ENCODE measurements at places on chromosomes 7 and 10.

GRCh38 chr10:483261-483660, 206.2 kb downstream of the DIP2C start:
- DNase-seq = no peak

GRCh38 chr7:127900732-127901685, 130.2 kb downstream of the LRRC4 start:
- DNase-seq = peak; percentile 26

DNA sequence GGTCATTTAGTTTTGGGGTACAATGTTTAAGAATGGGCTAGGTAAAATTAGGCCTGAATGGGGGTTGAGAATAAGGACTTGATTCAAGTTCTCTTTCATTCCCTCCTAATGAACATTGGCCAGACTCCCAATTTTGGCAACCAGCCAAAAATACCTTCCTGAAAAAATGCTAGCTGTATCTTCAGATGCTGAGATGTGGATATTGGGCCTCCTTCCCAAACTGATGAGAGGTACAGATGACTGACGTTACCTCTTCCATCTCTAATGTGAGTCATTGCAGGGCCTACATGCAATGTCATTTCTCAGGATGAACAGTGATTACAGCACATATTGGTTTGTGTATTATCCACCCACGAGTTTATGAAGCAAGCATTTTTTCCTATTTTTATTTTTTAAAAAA, 151.6 kb downstream of the SND1 start:
- no peak for DNase-seq

DNA sequence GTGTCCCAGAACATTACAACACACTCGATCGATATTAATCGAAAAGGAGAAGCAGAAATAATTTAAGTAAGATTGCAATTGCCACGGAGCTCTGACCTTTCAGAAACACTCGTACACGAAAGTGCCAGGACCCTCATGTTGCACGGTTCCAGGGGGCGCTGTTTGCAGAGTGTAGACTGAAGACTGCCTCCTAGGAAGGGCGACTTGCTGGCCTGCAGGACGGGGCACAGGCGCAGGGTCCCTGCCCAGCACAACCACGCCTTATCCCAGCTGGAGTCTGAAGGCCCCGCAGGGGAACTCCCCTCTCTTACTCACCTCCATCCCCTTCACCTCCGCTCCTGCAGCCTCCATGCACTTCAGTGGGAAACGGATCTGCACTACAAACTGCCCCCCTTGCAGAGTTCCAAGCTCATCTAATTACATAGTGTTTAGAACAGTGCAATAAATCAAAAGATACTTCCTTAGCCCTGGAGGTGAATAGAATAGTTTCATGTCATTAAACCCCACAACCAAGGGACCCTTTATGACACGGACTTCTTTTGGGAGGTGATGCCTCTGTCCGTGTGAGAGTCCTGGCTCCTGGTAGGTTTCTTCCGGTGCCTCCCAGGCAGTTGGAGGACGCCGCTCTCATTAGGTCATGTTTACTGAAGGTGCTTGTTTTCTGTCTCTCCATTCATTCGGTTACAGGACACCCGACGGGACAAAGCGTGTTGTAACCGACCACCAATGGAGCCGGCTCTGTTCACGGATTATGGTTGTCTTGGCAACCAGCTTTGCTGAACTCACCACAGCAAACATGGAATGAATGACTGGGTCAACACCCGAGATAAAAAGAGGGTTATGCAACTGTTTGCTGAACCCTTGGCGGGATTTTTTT, 262.2 kb downstream of the BAMBI start:
- peak; percentile 25 for DNase-seq

DNA sequence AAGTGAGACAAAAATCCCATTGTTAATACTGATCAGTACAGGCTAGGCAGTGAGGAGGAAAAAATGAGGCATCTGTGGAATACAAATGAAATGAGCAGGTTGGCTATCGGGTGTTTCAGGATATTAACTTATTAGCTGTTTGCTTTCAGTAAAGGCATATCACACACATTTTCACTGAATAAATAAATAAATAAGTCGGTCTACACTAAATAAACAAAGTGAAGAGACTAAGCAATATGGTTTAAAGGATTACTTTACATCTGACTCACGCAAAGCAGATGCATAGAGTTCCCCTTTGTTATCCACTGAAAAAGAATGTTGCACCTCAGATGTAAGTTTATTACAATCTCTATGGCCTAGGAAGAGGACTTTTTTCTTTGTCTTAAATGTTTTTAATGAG, 6.3 kb upstream of the SEMA3A start:
- DNase-seq = peak; percentile 46

DNA sequence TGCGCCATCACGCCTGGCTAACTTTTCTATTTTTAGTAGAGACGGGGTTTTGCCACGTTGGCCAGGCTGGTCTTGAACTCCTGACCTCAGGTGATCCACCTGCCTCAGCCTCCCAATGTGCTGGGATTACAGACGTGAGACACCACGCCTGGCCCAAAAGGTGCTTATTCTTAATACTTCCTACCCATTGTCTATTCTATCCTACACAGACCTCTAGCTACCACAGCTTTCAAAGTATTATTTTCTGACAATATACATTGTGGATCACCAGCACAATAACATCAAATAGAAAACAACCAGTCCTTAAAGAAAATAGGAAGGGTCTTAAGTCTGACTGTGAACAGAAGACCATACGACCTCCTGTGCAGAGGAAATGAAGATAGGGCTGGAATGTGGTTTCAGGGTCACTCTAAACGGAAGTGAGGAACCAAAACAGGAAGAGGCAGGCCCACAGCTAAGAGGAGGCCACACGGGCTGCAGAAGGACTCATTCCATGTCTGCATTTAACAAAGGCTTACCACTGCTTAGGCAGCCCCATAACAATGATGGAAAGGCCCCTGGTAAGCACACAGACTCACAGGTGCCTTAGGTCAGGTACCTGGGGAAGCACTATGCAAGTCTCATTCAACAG, 115.2 kb downstream of the ZFAND4 start:
- DNase-seq = no peak

- DNase-seq = no peak
These were observed 10.5 kb upstream of the LAMB4 start for GRCh38 chr7:108140671-108141070.

- DNase-seq = no peak
These were observed 150.5 kb downstream of the PLXDC2 start for GRCh38 chr10:19966751-19967150.

- no peak for DNase-seq
These were observed 51.2 kb downstream of the ARL4A start for GRCh38 chr7:12738665-12739064.

GRCh38 chr7:30646154-30646553, 36.1 kb downstream of the CRHR2 start:
- no peak for DNase-seq

DNA sequence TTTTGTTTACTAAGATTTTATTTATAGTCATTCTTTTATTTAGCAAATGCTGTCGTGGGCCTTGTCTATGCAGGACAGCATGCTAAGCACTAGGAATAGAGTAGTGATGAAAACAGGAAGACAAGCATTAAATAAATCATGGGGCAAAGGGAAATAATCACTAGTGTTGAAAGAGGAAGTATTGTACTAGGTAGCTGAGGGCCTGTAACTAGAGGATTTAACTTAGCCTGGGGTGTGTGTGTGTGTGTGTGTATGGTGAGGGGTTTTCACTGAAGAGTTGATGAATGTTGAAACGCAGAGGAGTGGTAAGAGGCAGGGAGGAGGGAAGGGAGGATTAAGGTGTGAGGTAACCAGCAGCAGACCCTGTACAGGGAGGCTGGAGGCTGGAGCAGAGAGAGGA, 446.4 kb downstream of the SDK1 start:
- DNase-seq = no peak

GRCh38 chr10:94037286-94037685, 43.6 kb downstream of the PLCE1 start:
- no peak for DNase-seq

GRCh38 chr7:31044529-31044928, 7.6 kb upstream of the ADCYAP1R1 start:
- no peak for DNase-seq

Measured in EH (cell line).